ENCODE measurements at places on chromosomes 4 and X.

GRCh38 chr4:163109967-163110366, 56.7 kb downstream of the NAF1 start:
- DNase-seq = no peak

GRCh38 chr4:94390804-94391410, 48.3 kb upstream of the HPGDS start:
- DNase-seq = no peak

- no peak for DNase-seq
Measured at GRCh38 chr4:10082459-10083272, 33.9 kb downstream of the WDR1 start.

- DNase-seq = no peak
Measured at GRCh38 chrX:146615628-146616348, 193.8 kb upstream of the CXorf51B start.

GRCh38 chrX:121030083-121030482, 17.3 kb upstream of the GLUD2 start:
- DNase-seq = no peak

GRCh38 chrX:3141031-3141430, 99.8 kb downstream of the ARSF start:
- no peak for DNase-seq

All from stimulated activated CD8-positive, alpha-beta memory T cell treated with anti-CD3 and anti-CD28 coated beads, Interleukin-4, amount 100 ng/mL, for 1 hour (primary cell).